Skeletal muscle cell (primary cell): ENCODE measurements at places on chromosomes 4 and X.

GRCh38 chr4:143185253-143186107 lies 763 bp downstream of the USP38 start:
- DNase-seq = no peak

- DNase-seq = peak; percentile 30
Measured at GRCh38 chrX:16578218-16578617, 71.7 kb upstream of the S100G start.

DNA sequence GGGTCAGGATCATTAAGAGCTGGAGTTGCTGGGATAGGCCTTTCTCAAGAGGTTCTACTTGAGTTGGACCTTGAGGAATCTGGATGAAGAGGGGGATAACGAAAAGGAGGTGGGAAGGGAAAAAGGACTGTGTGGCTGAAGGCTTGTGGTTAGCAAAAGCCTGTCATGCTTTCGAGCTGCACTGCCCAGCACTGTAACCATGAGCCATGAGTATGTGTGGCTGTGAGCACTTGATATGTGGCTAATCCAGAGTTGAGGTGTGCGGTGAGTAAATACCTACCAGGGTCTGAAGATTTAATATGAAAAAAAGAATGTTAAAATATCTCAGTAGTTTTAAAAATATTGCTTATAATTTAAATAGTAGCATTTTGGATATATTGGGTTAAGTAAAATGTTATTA lies 11.4 kb downstream of the TMEM165 start:
- DNase-seq = no peak

DNA sequence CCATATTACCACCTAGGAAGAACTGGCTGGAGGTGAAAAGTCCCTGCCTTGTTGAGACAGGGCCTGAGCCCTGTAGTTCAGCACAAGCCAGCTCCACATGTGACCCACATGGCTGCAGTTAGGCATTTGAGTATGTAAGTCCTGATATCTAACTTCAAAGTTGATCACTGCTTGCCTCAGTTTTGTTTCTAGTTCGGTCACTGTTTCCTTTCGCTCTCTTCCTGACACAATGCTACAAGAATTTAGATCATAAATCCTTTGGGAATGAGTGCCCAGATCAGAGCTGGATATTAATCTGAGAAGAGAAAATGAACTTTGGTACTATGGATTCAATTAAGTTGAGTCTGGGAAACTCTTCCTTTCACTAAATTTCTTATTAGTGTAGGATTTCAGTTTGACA lies 48.4 kb downstream of the AKAP4 start:
- no peak for DNase-seq
